AG09319 (cell line): ENCODE measurements at places on chromosomes 3 and 15.

GRCh38 chr3:150370999-150371398 lies 37.1 kb upstream of the TSC22D2 start:
- DNase-seq, result no peak

- DNase-seq, result no peak
Measured at GRCh38 chr3:151404316-151404715, 19.8 kb upstream of the P2RY12 start.

- DNase-seq, result no peak
Measured at GRCh38 chr15:27868828-27869404, 230.2 kb downstream of the OCA2 start.

DNA sequence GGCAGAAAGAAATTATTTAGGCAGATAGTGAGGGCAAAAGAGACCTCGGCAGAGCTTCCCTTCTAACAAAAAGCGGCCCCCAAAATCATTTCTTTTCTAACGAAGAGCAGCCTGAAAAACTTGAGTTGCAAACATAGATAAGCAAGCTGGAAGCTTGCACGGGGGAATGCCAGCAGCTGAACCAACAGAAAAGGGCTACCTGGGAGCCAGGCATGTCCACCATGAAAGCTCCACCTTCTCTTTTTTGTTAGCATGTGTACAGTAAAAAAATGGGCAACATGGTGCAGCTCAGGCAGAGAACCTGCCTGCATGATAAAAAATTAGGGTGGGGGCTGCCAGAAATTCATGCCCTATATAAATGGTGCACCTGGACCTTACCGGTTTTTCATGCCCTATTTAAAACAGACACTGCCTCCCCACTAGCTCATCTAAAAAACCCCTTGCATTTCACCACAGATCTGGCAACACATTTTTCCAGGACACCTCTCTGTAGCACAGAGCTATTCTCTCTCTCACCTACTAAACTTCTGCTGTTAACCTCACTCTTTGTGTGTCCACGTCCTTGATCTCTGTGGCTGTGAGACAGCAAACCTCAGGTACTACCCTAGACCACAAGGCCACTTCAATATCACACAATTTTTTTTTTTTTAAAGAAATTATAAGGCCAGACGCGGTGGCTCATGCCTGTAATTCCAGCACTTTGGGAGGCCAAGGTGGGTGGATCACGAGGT lies 18.7 kb downstream of the SLC33A1 start:
- no peak for DNase-seq

- no peak for DNase-seq
Measured at GRCh38 chr3:194686816-194687637, 1.3 kb downstream of the FAM43A start.

DNA sequence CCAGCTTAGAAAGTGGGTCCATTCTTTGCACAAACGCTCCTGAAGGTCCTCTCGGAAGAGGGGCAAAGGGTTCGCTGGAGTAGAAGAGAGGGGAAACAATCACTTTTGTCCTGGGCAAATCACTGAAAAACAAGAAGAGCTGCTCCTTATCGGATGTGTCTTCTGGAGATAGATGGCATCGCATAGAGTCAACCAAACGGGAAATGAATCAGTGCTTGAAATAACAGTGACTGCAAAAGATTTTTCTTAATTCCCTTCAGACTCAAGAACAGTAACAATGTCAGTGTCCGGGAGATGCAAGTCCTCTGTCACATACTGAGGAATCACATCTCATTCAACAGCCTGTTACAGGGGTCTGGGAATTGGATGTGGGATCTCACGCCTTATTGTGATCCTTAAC lies 78.8 kb upstream of the PCSK6 start:
- DNase-seq, result no peak
